PC-3 (cell line): ENCODE measurements at places on chromosomes 7 and 10.
A peak's percentile ranks its signal among the peaks of the same experiment; 100 is the strongest.

DNA sequence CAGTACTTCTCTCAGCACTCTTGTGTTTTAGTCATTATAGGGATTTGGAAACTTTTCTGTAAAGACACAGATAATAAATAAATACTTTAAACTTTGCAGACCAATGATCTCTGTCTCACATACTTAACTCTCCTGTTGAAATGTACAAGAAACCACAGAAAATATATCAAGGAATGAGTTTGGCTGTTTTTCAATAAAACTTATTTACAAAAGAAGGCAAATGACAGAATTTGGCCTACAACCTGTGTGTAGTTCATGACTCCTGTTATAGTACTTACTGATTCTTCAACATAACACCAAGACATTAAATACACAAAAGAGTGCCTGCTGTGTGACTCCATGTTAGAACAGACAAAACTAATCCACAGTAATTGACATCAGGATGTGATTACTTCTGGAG is 510.0 kb upstream of the PHF14 start:
- no peak for DNase-seq
- H3K36me3 ChIP-seq = no peaks in the 10 kb centered on the region
- H3K27me3 ChIP-seq = no peaks in the 10 kb centered on the region
- H3K27ac ChIP-seq = no peak overlapping the region
- H3K4me3 ChIP-seq = no peak overlapping the region

DNA sequence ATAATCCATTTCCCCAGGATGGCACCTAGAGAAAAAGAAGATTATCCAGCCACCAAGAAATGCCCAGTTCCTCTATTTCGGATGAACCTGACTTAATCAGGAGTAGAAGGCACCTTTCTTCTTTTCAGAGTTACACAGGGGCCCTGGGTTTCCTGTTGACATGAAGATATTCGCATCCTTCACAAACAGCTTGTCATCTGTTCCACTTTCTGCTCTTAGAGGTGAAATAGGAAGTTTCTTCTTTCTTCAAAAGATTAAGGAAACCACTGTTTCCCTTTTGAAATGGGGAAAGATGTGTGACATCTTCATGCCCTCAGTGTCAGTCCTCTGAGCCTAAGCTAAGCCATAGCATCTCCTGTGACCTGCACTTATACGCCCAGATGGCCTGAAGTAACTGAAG is 39.1 kb upstream of the RAB18 start:
- no peak overlapping the region for H3K27ac ChIP-seq
- no peaks in the 10 kb centered on the region for H3K4me1 ChIP-seq
- H3K4me3 ChIP-seq = no peak overlapping the region
- H3K36me3 ChIP-seq = no peaks in the 10 kb centered on the region
- H3K27me3 ChIP-seq = no peaks in the 10 kb centered on the region
- DNase-seq = no peak

GRCh38 chr10:78196964-78197363 is 163.3 kb downstream of the RPS24 start:
- peaks cover 3% of the 10 kb centered on the region; the same call in 1 of the 2 replicates for H3K4me1 ChIP-seq
- H3K4me3 ChIP-seq = no peak overlapping the region
- no peaks in the 10 kb centered on the region for H3K36me3 ChIP-seq
- no peak overlapping the region for H3K27ac ChIP-seq

DNA sequence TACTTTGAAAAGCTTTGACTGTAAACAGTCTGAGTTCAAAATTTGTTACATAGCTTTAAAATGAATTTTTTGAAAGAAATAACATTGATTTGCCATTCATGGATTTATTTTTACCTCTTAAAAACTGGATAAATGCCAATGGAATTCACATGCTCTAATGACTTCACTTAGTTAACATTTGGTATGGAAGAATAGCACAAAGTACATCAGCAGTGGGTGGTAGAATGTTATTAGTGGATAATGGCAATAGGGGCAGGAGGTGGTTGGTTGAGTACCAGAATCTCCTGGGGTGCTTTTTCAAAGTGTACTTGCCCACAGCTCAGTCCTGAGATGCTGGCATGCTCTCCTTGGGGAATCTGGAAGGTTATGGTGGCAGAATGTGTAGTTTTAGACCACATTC is 4.7 kb downstream of the PPP1R9A start:
- no peak overlapping the region for H3K27ac ChIP-seq
- H3K36me3 ChIP-seq = no peaks in the 10 kb centered on the region

DNA sequence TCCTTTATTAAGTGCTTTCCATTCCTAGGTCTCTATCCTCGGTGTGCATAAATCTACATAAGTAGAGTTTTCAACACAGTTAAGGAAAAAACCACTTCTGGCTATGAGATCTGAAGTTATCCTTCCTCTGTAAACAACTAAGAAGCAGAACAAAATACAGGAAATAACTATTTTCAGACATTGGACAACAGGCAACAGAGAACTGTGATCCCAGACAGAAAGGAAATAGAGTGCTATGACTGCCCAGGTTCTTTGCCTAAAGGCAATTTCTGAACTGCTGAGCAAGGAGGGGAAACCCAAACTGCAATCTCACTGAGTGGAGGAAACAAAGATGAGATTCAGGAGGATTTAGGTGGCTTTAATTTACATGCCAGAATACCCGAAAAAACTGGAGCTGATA is 285.4 kb downstream of the SNX13 start:
- peaks cover 12% of the 10 kb centered on the region for H3K4me1 ChIP-seq
- no peak overlapping the region for H3K4me3 ChIP-seq
- no peak overlapping the region for H3K27ac ChIP-seq
- no peak for DNase-seq

DNA sequence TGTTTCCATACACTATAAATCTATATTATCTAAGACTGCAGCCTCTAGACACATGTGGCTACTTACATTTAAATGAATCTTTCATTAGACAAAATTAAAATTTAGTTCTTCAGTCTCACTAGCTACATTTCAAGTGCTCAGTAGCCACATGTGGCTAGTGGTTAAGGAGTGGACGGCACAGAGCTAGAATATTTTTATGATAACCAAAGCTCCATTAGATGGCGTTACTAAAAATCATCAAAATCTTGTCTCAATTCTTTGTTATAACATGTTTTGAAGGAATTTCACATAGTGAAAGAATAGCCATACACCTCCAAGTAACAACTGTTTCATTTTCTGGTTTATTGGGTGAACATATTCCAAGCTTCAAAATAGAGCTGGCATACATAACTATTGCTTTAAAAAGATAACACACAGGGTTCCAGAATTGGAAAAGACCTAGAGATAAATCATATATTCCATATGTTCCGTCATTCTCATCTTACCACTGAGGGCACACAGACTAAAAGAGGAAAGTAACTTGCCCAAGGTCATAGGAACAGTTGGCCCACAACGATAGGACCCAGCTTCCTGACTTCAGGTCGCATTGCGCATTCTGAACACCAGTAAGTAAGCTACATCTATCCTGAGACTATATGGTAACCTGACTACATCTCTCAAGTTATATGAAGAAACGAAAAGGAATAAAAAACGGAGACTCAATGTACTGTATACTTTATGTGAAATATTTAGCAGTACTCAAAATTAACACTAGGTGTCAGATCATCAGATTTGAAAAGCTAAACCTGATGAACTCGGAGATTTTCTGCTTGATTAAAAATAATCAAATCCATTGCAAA is 66.6 kb downstream of the CAV1 start:
- DNase-seq = peak; percentile 74
- H3K4me3 ChIP-seq = peak overlapping the region; percentile 59
- H3K27ac ChIP-seq = no peak overlapping the region
- no peaks in the 10 kb centered on the region for H3K27me3 ChIP-seq
- H3K4me1 ChIP-seq = peaks cover 26% of the 10 kb centered on the region

DNA sequence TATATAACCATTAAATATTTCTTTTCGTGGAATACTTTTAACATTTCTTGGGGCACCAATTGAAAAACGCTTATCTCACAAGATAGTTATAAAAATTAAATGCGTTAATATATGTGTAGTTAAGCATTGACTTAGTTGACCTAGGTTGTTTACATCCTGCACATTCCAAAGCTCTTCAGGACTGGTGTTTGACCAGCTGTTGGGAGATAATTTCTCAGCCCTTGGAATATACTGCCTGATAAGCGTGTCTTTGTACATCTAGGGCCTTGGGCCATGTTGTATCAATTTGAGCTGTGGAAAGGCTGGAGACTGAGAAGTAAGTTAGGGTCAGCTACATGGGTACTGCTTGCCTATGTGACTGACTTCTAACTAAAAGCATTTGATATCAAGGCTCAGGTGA is 90.0 kb upstream of the AOAH start:
- DNase-seq = no peak
- no peak overlapping the region for H3K4me3 ChIP-seq
- no peaks in the 10 kb centered on the region for H3K4me1 ChIP-seq
- no peaks in the 10 kb centered on the region for H3K27me3 ChIP-seq
